ENCODE measurements at places on chromosomes 6 and 20.

GRCh38 chr6:87341899-87342298, 2.7 kb upstream of the C6orf163 start:
- DNase-seq, result no peak

GRCh38 chr20:11791316-11791715, 126.4 kb upstream of the BTBD3 start:
- no peak for DNase-seq

- DNase-seq, result no peak
These were observed 323.0 kb downstream of the UTRN start for GRCh38 chr6:144607998-144608735.

DNA sequence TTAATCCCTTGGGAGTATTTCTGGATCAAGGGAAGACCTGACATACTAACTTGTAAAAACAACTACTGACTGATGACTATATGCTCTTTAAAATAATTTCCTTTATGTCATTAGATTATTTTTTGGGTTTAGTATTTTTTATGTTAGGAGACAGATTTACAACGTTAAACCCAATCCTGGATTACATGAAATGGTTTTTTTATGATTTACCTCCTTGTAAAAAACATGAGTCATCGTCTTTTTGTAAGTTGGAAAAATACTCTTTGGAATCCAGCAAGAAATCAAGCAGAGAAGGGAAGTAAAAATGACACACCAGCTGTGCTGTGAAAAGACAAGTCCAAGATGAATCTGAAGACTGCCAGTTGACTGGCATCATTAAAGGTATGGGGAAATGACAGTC, 6.7 kb downstream of the STK4 start:
- no peak for DNase-seq

Measured in mesothelial cell of epicardium (in vitro differentiated cells).